ENCODE measurements at places on chromosomes 11 and 22.

GRCh38 chr11:95248666-95249467, 17.9 kb upstream of the SESN3 start:
- no peak for DNase-seq

GRCh38 chr11:119350302-119350701, 3.8 kb upstream of the MFRP start:
- no peak for DNase-seq

- no peak for DNase-seq
Observed at GRCh38 chr11:78802058-78802761, 227.5 kb upstream of the NARS2 start.

- no peak for DNase-seq
Observed at GRCh38 chr11:73554671-73555320, 43.1 kb downstream of the FAM168A start.

GRCh38 chr11:293271-293851, 4.4 kb downstream of the PGGHG start:
- no peak for DNase-seq

- no peak for DNase-seq
Observed at GRCh38 chr22:32334660-32335365, 22.9 kb upstream of the RFPL3 start.

DNA sequence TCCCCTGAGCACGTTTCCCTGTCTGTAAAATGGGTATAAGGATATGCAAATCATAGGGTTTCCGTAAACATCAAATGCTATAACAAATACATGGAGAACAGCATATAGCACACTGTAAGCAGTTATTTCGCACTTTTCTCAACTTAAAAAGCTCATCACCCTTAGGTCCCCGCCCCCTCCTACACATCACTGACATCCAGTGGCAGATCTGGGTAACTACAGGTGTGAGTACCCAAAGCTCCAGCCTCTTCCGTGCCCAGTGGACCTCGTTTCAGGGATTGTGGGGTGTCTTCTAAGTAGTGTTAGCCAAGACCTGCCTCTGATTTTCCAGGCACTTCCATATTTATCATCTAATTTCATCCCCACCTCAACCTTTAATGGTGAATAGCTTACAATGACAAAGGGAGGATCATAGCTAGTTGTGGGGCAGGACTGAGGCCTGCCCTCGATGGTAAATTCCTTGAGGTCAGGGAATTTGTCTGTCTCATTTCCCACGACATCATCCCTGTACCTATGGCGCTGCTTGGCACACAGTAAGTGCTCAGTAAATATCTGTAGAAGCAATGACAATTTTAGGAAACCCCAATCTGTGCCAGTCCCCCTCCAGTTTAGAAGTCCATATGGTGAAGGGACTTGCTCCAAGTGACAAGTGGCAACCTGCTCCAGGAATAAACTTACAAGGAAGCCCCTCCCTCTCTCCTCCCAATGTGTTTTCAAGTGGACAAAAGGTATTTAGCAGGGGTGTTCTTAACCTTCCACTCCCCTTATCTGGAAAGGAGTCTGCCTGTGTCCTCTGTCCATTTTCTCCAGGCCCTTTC, 340.5 kb downstream of the TENM4 start:
- DNase-seq, result peak; percentile 21

- no peak for DNase-seq
Observed at GRCh38 chr11:69912911-69913451, 93.8 kb upstream of the FGF3 start.

GRCh38 chr11:91624021-91624420, 600.6 kb upstream of the FAT3 start:
- DNase-seq, result no peak

GRCh38 chr11:31408201-31408600, 38.5 kb downstream of the DNAJC24 start:
- no peak for DNase-seq

DNA sequence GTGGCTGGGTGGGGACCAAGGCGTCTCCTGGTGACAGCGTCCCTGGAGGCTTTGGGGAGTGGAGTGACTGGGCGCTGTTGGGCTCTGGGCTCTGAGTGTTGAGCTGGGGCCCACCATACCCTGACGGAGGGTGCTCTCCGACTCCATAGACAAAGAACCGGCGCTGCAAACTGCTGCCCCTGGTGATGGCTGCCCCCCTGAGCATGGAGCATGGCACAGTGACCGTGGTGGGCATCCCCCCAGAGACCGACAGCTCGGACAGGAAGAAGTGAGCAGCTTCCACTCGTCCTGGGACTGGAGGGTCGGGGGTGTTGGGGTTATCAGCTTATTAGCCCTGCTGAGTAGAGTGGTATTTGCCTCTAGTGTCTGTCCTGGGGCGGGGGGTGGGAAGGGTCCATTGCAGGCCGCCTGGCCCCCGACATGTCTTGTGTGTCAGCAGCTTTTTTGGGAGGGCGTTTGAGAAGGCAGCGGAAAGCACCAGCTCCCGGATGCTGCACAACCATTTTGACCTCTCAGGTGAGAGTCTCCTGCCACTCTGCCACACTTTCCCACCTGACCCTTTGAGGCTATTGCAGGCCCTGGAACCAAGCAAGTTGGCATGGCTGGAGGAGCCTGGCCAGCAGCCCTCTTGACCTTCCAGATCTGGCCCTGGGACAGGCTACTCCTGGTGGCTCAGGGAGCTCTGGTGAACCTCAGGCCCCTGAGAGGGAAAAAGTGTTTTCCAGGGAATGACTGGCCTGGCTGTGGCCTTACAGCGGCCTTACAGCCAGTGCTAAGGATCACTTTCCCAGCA, 7.6 kb downstream of the CLDN5 start:
- DNase-seq, result no peak

GRCh38 chr11:33160136-33160535, 1.1 kb downstream of the CSTF3 start:
- DNase-seq, result peak; percentile 16

GRCh38 chr22:45262195-45262930, 21.7 kb upstream of the KIAA0930 start:
- DNase-seq, result no peak

DNA sequence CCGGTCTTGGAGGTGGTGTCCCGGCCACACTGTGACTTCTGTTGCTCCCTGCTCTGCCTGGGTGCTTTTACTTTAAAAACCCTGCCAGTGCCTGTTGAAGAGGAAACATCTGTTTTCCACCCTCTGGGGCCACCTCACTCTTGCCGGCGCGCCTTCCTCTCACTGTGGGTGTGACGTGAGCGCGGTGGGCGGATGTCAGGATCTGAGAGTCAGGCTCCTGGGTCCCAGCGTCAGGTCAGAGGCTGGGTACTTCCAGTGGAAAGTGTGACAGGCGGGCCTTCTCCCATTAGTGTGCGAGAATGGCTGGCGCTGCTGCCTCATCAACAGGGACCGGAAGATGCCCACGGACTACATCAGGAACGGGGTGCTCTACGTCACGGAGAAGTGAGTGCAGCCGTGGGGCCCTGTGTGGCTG, 54.2 kb downstream of the GRAMD4 start:
- no peak for DNase-seq

DNA sequence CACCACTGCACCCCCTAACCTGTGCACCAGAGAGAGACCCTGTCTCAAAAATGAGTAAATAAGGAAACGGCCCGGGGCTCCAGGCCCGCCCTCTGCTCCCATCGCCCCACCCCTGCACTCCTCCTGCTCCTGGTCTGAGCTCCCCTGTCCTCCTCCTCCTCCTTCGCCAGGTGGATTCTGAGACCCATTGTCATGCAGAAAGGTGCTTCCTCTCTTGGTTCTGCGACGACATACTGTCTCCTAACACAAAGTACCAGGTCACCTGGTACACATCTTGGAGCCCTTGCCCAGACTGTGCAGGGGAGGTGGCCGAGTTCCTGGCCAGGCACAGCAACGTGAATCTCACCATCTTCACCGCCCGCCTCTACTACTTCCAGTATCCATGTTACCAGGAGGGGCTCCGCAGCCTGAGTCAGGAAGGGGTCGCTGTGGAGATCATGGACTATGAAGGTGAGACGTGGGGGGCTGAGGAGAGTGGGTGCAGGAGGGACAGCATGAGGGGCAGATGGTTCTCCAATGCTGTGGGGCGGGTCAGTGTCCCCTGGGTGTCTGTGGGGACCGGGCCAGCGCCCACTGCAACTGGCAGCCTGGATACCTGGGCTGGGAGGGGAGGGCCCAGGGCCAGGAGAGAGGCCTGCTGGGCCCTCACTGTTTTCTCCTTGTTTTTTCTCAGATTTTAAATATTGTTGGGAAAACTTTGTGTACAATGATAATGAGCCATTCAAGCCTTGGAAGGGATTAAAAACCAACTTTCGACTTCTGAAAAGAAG, 3.1 kb upstream of the APOBEC3D start:
- no peak for DNase-seq

DNA sequence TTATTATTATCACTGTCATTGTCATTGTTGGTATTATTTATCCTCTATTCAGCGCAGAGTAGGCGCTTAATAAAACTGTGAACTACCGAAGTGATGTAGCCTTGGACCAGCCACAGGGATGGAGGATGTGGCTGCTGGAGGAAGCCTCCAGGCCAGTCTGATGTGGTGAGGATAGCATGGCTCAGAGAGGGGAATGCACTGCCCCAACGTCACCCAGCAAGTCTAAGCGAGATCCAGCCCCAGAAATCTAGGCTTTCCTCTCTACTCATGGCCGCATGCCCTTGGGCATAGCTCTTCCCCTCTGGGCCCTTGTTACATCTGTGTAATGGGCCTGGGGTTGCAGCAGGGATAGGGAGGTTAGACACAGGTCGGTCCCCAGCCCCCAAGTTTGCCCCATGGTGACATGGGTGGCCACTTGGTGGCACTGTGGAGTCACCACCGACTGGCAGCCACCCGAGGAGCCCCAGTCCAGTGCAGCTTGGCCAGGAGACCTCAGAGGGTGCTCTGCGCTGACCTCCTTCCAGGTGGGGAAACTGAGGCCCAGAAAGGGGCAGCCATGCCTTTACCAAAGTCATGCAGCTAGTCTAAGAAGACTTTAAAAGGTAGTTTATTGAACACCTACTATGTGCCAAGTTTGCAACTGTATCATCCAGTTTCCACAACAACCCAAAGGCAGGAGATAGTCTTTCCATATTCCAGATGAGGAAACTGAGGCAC, 395.7 kb downstream of the MN1 start:
- DNase-seq, result no peak

DNA sequence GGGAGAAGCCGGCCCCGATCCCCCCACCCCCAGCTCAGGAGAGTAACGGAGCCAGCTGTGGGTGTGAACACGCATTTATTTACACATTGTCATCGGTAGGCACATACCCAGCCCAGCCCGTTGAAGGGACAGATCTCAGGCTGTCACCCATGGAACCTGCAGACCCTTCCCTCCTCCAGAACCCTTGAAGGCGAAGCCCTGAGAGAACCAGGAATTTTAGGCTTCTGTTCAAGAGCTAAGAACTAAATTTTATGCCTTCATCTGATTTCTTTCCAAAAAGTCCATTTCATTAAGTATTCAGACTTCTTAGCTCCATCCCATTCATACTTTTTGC, 379 bp upstream of the BRMS1 start:
- no peak for DNase-seq

DNA sequence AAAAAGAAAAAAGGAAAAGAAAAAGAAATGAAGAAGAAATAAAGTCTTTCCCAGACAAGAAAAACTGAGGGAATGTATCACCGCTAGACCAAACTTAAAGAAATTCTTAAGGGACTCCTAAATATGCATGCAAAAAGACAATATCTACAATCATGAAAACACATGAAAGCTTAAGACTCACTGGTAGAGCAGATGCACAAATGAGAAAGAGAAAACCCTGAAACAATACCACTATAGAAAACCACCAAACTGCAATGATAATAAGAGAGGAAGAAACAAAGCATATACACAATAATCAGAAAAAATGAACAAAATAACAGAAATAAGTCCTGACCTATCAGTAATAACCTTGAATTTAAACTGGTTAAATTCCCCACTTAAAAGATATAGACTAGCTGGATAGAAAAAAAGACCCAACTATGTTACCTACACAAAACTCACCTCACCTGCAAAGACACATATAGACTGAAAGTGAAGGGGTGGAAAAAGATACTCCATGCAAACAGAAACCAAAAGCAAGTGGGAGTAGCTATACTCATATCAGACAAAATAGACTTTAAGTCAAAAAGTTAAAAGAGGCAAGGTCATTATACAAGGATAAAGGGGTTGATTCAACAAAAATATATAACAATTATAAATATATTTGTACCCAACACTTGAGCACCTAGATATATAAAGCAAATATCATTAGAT, 61.3 kb upstream of the NARS2 start:
- no peak for DNase-seq

GRCh38 chr22:44603767-44604166, 98.2 kb upstream of the PRR5 start:
- DNase-seq, result no peak

DNA sequence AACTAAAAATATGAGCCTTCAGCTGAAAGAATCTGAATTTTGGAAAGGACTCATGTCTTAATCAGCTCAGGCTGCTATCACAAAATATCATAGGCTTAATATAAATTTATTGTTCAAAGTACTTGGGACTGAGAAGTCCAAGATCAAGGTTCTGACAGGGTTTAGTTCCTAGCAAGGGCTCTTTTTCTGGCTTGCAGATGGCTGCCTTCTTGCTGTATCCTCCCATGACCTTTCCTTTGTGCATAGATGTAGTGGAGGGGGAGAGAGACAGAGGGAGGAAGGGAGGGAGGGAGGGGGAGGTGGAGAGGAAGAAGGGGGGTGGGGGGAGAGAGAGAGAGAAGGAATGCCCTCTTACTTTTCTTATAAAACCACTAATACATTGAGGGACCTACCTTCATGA, 306.8 kb upstream of the DDI1 start:
- DNase-seq, result no peak

DNA sequence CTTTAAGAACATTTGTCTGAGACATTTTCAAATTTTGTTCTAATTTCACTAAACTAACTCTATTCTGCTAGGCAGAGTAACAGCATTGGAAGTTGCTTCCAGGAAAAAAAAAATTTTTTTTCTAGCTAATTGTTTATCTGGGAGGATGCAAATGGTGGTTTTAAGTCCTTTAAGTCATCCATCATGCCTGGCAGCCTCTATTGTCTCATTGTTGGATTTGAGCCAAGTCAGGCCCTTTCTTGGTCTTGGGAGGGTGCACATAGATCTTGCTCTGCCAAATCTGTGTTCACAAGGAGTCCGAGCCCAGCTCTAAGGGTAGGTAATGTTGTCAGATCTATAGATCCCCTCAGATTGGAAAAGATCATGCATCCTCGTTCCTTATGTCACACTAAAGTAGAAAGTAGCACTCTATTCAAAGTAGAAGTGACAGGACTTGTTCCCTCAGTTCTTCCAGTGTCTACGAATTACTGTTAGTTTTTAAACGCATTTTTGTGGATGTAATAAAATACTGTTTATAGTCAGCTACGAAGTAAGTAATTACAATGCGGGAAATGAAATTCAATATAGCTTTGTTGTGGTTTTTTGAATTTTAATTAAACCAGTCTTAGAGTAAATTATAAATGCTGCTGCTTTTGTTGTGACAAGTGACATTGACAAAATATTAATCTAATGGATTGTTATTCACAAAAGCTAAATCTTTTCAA, 166.0 kb upstream of the RASSF10 start:
- DNase-seq, result peak; percentile 81

DNA sequence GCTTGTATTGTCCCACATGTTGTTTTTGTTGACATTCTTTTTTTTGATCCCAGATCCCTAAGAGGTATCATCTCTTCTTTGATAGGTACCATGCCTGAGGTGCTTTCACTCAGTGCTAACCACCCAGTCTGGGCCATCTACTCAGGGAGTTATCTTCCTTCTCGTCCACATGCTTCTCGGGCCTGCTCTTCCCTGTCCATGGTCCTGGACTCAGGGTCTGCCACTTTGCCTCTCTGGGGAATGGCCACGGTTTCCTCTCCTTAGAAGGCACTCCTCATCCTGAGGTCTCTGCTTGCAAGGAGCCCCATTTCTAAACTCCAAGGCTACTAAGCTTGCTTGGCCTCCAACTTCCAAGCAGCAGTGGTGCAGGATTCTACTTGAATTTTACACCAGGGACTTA, 227.0 kb upstream of the NCAM1 start:
- no peak for DNase-seq

GRCh38 chr22:46250783-46251125, 661 bp upstream of the CDPF1 start:
- no peak for DNase-seq

Data from NCI-H774 (cell line).